ENCODE measurements at places on chromosomes 5 and 9. TPM values are rescaled to one million over a fixed set of nuclear protein-coding genes. Genes with fewer than 3 reads are reported as not detected.

GRCh38 chr5:74145951-74146350, 494.6 kb downstream of the ENC1 start:
- no peak for DNase-seq

- no peak for DNase-seq
Measured at GRCh38 chr5:147348046-147348445, 113.2 kb downstream of the STK32A start.

- DNase-seq: no peak
Measured at GRCh38 chr5:76099286-76099702, 16.1 kb downstream of the SV2C start.

- DNase-seq: no peak
Measured at GRCh38 chr5:97209343-97209742, 26.3 kb upstream of the RIOK2 start.

DNA sequence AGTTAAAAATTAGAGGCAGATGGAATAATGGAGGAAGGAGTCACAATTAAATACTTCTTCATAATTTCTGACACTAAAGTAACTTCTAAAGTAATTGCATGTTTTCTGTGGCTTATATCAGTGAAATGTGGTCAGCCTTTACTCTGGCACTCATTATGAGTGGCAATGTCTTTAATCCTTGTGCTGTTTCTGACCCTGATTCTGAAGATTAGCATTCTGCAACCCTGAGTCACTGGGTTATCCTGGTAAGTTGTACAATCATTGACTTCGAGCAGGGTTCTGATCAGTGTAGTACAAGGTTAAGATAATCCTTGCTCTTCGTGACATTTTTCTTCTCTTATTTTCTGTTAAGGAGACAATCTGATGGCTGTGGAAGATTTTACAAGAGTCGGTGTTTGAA, 379.4 kb upstream of the RORB start:
- DNase-seq: no peak

DNA sequence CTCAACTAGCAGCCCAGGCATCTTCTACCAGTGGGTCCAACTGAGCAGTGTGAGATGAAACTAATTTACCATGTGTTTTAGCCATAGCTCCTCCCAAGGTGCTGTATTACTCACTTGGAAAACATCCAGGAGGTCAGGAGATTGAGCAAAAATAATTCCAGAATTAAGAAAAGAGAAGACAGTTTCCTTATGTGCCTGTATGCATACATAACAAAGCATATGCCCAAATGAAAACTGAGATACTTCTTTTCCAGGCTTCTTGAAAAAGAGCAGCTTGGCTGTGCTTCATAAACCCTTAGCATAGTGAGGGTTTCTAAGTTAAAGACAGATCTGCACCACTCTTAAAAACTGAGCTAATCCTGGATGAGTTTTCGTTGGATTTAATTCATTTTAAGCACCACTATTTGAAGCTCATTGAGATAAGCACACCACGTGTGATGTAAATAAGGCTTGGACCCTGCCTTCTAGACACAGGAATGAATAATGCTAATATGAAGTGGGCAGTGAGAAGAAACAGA, 119.4 kb downstream of the ADAMTS12 start:
- no peak for DNase-seq

DNA sequence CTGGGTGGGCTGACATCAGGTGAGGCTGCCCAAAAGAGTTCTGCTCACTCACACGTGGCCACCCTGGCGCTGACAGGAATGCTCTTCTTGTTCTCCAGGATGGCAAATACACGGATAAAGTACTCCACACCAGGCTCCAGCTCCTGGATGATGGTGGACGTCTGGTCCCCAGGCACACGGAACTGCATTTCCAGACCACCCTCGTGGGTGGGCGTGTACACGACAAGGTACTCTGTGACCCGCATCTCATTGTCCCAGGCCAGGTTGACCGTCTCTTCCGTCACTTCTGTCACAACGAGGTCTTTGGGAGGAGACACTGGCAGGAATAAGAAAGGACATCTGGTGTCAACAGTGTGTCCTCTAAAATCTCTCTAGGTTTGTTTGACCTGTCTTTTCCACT, 33.8 kb downstream of the TNC start:
- no peak for DNase-seq

- no peak for DNase-seq
Measured at GRCh38 chr5:141477815-141478214, 2.0 kb downstream of the PCDHGC3 start.

DNA sequence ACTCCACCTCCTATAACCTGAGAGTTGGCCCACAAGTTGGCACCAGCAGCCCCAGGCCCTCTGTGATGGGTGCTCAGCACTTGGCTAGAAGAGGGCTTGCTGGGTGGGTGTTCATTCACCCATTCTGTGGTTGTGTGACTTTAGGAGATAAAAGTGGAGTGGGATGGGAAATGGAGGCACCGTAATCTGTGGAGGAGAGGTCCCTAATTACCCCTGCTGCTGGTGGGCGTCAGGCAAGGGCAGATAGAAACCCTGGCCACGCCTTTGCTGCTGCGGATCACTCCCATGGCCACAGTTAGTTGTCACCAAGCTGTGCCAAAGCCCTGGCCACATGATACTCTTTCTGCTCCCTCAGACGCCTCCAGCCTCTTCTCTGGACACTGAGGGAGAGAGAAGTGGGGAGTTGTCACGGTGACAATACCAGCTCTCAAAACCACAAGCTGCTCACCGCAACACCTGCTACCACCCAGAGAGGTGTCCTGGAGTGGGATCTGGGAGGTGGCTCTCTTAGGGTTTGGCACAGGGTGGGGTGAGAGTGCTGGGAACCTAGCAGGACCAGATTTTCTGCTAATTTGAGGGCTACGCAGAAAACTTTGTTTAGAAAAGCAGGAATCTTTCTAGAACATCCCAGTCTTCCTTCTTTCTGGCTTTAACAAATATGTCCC, 12.0 kb upstream of the NEUROG1 start:
- DNase-seq: no peak

DNA sequence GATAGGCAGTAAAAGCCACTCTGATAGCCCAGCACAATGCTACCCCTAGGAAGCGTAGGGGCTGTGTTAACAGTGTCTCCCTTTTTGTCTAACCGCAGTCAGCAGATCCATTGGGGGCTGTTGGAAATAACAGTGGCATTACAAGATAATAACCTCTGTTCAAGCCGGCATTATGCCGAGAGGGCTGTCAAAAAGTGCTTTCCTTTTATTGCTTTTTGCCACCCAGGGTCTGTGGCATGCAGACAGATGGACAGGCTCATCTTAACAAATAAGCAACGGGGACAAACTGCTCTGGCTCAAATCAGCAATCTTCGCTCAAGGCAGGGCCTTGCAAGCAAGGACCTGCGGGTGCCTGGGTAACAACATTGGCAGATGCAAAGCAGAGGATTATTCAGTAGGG, 123.3 kb downstream of the TLR4 start:
- no peak for DNase-seq

- DNase-seq: peak; percentile 75
Measured at GRCh38 chr5:1020452-1020961, 11.9 kb downstream of the NKD2 start.

GRCh38 chr9:136722093-136722968, 10.0 kb downstream of the DIPK1B start:
- DNase-seq: peak; percentile 94

GRCh38 chr9:99531313-99531712, 290.4 kb upstream of the NR4A3 start:
- DNase-seq: no peak

DNA sequence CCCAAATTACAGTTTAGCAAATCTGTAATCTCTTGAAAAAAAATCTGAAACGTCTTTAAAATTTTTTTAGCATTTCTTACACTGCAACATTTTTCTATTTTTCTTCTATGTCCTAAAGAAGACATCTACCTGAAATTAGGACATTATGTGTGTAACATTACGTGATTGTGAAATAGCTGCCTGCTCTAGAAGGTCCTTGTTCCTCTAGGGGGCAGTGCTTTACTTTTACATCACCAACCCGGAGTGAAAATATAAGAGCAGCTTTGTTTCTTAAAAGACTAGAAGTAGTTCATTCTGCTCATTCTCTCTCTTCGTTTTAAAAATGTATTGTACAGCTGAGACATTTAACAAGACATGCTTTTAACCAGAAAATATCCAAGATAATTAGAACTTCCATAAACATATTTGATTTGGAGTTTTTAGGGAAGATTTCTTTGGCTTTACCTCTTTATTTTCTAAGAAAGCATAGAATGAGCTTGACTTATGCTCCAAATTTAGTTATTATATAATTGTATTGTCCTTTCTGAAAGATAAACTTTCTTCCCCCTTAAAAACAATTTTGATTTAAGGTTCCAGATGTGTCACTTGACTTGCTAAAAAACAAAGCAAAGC, 48.1 kb upstream of the RIOK2 start:
- no peak for DNase-seq

- no peak for DNase-seq
Measured at GRCh38 chr5:123538670-123539459, 26.9 kb downstream of the CSNK1G3 start.

- no peak for DNase-seq
Measured at GRCh38 chr5:149210968-149211490, 60.6 kb upstream of the AFAP1L1 start.

The FCN2 gene
- total RNA-seq: not detected

The STKLD1 gene
- 1.9 TPM for total RNA-seq

The MSX2 gene
- 2.2 TPM for total RNA-seq
